ENCODE measurements at places on chromosomes 1 and 21. TPM values are rescaled to one million over a fixed set of nuclear protein-coding genes. Genes with fewer than 3 reads are reported as not detected.

The AMY1A gene
- total RNA-seq, result not detected

The CRNN gene
- not detected for total RNA-seq

The UBR4 gene
- 156 TPM for total RNA-seq

The VASH2 gene
- total RNA-seq, result not detected

The CCDC181 gene
- total RNA-seq, result not detected

Measured in naive thymus-derived CD8-positive, alpha-beta T cell (primary cell).